Stimulated activated CD8-positive, alpha-beta memory T cell treated with anti-CD3 and anti-CD28 coated beads, Interleukin-4, amount 100 ng/mL, for 4 hours (primary cell): ENCODE measurements at places on chromosomes 4 and X.

GRCh38 chr4:175560604-175561003, 251.5 kb downstream of the GPM6A start:
- DNase-seq = no peak

- DNase-seq = no peak
Observed at GRCh38 chrX:40005292-40006011, 92.3 kb downstream of the BCOR start.

- no peak for DNase-seq
Observed at GRCh38 chr4:56654238-56654632, 26.9 kb downstream of the HOPX start.

GRCh38 chrX:111880735-111881134, 4.8 kb downstream of the TRPC5OS start:
- no peak for DNase-seq

GRCh38 chr4:3091464-3091863, 17.0 kb downstream of the HTT start:
- DNase-seq = no peak

DNA sequence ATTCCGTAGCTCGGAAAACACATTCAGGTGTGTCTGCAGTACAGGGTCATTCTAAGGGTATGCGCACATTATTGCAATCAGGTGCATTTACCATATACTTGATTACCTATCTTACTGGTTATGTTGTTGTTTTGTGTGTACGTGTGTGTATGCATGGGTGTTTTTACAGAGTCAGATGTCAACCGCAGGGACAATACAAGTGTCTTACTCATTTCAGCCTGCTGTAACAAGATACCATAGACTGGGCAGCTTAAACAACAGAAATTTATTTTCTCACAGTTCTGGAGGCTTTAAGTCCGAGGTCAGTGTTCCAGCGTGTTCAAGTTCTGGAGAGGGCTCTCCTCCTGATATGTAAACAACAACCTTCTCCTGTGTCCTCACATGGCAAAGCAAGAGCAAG, 316.7 kb downstream of the DMD start:
- no peak for DNase-seq

- no peak for DNase-seq
Observed at GRCh38 chrX:926070-926469, 286.4 kb downstream of the CRLF2 start.

- no peak for DNase-seq
Observed at GRCh38 chr4:27791640-27792039, 931.0 kb downstream of the STIM2 start.

DNA sequence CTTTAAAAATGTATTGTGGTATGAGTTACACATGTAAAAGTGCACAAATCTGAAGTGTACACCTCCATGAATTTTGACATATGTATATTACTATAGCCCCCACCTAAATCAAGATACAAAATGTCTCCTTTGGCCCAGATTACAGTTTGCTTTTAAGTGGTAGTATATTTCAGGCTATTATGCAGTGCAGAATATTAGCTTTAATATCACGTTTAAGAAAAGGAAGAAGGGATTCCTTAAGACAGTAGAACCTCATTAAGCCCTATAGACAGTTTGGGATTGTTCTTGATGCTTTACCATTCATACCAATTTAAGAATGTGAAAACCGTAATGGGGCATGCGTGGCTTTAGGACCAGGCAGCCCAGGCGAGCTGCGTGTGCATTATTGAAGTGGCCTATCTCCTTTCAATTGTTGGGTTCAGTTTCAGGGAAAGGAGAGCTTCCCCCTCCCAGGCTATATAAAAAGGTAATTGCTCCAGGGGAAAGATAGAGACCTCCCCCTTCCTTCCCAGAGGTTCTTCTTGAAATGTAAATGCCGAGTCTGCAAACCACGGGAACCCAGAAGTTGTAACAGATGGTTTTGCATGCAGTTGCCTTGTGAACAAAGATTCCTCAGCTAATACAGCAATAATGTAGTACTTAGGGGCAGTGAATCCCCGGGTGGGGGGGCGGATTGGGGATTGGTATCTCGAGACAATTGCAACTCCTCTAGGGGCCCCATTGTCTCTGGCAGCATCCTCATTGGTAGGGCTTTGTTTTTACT, 106.1 kb downstream of the UCHL1 start:
- DNase-seq = no peak

GRCh38 chrX:66126662-66127061, 37.4 kb upstream of the HEPH start:
- no peak for DNase-seq

- DNase-seq = no peak
Observed at GRCh38 chrX:119442286-119442685, 26.0 kb upstream of the SLC25A5 start.

- no peak for DNase-seq
Observed at GRCh38 chrX:69362856-69363255, 141.3 kb upstream of the NALF2 start.

- DNase-seq = no peak
Observed at GRCh38 chr4:42906341-42906740, 13.8 kb downstream of the GRXCR1 start.

- DNase-seq = no peak
Observed at GRCh38 chr4:87697272-87697671, 47.2 kb downstream of the DMP1 start.

- DNase-seq = no peak
Observed at GRCh38 chr4:80094191-80094590, 21.2 kb upstream of the ANTXR2 start.

- no peak for DNase-seq
Observed at GRCh38 chr4:30744957-30745640, 24.9 kb downstream of the PCDH7 start.

- DNase-seq = no peak
Observed at GRCh38 chrX:72051589-72051988, 80.1 kb downstream of the RTL5 start.

DNA sequence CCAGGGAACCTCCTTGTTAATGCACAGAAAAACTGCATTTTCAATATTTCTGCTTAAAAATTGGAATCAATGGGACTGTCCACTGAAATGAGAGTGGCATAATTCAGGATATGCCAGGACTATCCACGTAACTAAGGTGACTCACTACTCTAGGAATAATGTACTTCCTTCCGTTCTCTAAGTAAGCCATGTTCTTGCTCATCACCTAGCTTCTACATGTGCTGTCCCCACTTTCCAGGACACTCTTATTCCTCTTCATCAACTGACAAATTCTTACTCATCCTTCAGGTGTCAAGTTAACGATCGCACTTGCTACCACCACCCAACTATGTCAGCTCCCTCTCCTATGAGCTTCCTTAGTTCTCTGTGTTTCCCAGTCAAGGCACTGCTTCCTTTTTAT, 342.8 kb upstream of the F9 start:
- DNase-seq = no peak

DNA sequence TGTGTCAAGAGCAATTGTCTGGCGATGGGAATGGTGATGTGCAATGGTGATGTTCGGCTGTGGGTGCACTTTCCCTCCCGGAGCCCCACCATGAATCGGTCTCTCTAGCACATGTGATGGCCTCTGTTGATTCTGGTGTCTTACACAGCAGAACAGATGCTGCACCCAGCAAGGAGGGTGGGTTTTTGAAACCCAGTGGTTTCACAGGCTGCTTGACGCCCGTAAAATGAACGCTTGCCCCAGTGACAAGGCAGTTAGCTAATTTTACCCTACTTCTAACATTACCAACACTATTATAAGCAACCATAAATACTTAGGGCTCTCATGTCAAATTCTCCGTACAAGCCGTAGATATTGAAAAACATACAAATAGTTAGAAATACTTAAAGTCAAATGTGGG, 5.9 kb upstream of the ANOS1 start:
- DNase-seq = no peak

DNA sequence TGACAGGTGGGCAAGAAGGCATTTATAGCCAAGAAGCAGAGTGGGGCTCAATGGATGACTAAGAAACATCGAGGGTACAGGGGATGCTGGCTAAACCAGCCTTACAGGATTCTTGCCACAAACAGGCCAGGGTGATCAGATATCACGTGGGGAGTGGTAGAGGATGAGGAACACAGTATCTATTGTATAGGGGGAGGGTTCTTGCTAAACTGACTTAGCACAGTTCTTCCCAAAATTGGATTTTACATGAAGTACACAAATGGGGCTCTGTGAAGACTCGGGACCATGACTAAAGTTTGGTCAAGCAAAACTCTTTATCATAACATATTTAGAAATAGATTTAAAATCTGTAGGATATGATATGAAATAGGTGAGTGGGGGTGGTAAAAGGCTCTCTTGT, 144.0 kb upstream of the ATOH1 start:
- no peak for DNase-seq
